Stimulated activated CD8-positive, alpha-beta memory T cell treated with anti-CD3 and anti-CD28 coated beads, Interleukin-15, amount 100 ng/mL, for 24 hours (primary cell): ENCODE measurements at places on chromosomes 1 and 21.

DNA sequence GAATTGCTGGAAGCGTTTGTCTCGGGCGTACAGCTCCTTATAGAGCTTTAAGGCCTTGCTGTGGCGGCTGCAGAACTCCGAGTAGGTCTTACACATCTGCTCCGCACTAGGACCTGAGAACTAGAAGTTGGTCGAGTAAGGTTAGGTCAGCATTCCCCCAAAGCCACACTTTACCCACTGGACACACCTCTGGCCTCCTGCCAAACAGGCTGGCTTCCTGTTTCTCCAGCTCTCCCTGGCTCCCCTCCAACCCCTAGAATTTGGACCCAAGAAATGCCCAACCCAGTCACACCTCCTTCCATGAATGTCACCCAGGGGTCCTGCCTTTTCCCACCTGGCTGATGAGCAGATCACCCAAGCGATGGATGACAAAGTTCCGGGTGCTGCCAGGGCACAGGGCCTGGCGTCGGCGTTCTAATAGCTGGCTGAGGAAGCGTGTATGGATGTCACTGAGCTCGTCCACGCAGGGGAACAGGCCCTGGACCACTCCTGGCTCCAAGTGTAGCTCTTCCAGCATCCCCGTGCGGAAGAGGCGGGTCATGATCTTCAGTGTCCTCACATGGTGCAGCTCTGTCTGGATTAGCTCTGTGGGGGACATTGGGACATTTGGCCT lies 15.6 kb downstream of the ARHGEF2 start:
- DNase-seq = no peak

DNA sequence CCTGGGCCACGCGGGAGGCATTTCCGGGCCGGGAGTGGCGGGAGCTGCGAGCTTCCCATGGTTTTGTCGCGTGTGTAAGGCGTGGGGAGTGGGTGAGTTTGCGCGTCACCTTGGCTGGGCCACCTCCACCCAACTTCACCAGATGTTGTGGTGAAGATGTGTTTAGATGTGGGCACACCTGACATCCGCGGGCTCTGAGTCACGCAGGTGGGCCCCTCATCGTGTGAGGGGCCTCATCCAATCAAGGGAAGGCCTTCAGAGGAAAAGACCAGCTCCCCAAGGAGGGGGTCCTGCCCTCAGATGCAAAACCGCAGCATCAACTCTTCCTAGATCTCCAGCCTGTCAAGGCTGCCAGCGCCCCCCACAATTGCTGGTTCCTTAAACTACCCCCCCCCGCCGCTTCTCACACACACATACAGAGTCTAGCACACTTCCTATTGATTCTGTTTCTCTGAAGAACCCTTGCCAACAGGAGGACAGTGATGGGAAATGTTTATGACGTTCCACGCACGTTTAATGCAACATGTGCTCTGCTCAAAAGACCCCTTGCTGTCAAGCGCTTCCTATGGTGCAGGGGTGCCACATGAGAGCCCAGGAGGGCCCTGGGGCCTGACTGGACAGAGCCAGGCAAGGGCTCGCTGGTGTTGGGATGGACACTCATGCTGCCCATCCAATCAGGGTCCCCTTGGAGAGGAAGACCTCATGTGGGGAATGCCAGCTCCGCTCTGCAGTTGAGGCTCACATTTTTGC lies 11.9 kb downstream of the ACTRT2 start:
- DNase-seq = no peak

- no peak for DNase-seq
Observed at GRCh38 chr1:25107643-25108010, 124.7 kb downstream of the SYF2 start.

- no peak for DNase-seq
Observed at GRCh38 chr1:11730429-11730891, 5.5 kb upstream of the AGTRAP start.

DNA sequence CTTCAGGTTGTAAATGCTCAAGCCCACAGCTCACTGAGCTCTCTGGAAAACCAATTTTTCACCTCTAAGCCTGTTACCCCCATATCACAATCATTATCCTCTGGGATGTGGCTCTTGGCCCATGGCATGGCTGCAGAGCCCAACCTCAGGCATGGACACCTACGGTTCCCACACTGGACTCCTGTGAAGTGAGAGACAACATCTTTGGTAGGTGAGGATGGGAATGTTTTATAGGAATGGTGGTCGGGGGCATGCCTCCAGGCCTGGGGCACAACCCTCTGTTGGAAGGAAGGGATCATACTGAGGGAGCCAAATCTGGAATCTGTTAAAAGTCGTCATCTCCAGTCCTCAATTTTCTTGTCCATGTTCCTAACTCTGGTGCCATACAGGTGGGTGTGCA lies 179.1 kb downstream of the FOXD2 start:
- no peak for DNase-seq

DNA sequence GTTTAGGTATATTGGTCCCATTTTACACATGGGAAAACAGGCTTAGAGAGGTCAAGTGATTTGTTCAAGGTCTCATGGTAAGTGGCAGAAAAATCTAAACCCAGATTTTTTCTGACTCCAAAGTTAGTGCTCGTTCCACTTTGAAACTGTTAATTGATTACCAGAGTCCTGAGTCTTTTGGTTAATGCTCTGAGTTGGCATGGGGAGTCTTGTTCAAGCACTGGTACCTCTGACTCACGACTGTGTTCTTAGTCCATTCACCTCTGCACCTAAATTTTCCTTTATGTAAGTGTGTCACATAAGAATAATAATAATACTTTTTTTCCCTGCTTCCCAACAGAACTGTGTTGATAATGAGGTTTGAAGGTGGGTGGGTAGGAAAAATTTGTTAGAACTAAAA lies 59.3 kb downstream of the VANGL2 start:
- no peak for DNase-seq

DNA sequence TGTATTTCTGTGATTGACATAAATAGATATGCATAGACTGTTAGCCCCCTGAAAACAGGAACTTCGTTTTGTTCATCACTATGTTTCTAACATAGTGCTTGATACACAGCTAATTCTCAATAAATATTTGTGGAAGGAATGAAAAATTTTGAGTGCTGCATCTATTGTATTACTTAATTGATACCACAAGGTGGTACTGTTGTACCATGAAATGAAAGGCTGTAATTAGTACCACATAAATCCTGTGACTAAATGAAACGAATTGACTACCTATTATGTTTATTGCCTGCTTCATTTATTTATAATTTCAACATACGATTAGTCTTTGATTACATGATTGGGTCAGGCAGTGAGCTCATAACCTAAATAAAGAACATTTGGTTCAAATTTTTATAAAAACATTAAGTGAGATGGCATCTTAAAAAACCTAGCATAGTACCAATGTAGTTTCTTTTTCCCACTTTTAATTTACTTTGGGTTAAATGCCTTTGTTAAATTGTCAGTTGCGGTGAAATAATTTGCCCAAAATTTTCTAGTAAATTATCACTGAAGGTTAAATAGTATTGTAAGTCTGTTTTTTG lies 15.0 kb upstream of the TGFB2 start:
- DNase-seq = no peak

GRCh38 chr1:32500387-32501209 lies 35.7 kb downstream of the ZBTB8B start:
- DNase-seq = no peak

- no peak for DNase-seq
Observed at GRCh38 chr1:233865902-233866301, 38.6 kb upstream of the SLC35F3 start.

DNA sequence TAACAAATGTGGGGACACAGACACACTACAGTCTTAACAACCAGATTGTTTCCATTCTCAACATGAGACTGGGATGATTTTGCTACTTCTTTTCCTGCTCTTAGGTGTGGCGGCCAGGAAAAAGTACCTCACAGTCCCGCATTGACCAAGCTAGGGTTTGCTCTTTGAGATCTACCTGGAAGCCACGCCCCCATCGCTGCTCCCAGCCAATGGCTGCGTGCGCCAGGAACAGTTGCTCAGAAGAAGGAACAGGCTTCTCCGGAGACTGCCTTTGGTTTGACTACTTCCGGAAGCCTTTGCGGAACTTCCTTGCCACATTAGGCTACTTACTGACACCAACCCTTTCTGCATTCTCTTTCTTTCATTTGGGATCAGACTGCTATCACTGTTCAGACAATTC lies 44.2 kb upstream of the PLD5 start:
- no peak for DNase-seq

DNA sequence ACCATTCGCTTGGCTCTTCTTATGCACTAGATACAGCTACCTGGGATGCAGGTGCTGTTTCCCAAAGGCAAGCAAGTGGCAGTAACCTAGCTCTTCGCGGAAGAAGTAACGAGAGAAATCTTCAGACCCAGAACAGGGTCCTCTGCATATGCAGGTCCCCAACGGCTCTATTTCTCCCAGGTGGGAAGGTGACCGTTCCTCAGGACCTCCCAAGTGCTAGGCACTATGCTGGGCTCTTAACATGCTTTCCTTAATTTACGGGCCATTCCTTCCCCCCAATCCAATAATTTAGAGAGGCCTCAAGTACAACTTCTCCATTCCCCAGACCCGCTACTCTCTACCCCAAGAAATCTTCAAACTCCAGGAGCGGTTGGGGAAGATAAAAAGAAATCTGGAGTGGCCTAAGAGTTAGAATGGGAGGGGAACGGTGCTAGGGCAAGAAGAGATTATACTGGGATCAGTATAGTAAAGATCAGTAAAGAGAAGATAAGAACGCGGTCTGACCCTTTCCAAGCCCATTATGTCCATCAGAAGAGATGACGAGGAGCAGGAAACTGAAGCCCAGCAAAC lies 410 bp downstream of the TXNDC12 start:
- DNase-seq = no peak

DNA sequence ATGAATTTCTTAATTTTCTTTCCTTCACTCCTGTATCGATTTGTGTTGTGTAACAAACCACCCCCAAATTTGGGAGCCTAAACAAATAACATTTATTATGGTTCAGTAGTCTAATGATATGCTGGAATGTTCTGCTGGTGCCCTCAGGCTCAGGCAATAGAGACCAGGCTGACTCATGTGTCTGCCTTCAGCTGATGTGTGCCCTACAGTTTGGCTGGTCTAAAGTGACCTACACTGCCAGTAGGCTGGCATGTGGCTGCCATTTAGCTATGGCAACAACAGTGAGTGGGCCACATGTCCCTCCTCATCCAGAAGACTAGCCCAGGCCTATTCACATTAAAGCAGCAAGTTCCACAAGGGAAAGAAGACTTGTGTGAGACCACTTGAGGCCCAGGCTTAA lies 115.8 kb downstream of the PTPRC start:
- no peak for DNase-seq

GRCh38 chr1:118504221-118504644 lies 319.2 kb upstream of the SPAG17 start:
- DNase-seq = no peak

DNA sequence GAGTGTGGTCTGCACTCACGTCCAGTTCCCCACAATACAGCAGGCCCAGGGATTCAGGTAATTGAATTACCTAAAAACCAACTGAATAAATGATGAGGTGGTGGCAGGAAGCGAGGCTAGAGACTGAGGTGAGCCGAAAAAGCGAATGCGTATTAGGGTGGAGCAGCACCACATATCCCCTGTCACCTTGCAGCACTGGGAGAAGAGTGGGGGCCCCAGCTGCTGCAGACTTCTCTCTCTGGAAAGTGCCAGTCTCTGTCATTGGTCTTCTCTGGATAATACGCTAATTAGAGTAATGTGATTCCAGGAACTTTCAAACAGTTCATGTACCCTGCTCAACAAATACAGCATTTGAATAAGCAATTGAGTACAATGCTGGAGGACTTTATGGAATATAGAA lies 199.0 kb downstream of the RPS6KC1 start:
- no peak for DNase-seq

- DNase-seq = no peak
Observed at GRCh38 chr21:33691945-33692603, 49.8 kb downstream of the ITSN1 start.

- DNase-seq = no peak
Observed at GRCh38 chr1:39960431-39960958, 5.5 kb downstream of the MFSD2A start.

GRCh38 chr1:18805150-18805879 lies 54.1 kb downstream of the TAS1R2 start:
- no peak for DNase-seq

DNA sequence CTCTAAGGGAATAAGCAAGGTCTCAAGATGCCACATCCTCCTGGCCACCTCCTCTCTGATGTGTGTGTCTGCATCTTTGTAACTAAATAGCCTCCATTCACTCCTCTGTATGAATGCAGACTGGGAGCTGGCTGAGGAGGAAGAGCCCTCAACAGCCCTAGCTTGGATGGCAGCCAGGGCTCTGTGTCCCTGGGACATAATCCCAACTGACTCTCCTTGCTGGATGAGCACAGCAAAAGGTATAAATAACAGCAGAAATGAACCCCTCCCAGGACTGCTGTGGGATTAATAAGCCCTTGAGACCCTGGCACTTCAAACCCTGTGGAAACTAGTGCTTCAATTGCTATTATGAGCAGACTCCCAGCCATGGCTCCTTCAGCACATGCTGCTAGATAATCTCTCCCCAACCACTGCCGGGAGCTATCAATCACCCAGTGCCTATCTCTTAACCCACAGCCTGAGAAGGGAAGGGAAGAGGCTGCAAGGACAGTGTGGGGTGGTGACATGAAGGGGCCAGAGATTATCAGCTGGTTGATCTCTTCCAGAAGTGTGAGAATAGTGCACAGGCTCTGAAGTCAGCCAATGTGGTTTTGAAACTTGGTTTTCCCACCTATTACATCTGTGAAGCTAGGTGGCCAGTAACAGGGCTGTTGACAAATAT lies 152.2 kb downstream of the TNR start:
- no peak for DNase-seq

- DNase-seq = peak; percentile 62
Observed at GRCh38 chr1:24502709-24503058, at the start of gene RCAN3. Gene RCAN3, plus strand, starts transcription at chr1:24502836. Its CDS starts 11,537 bp downstream, at chr1:24514373.

- DNase-seq = no peak
Observed at GRCh38 chr1:2397007-2397679, 5.5 kb downstream of the RER1 start.

DNA sequence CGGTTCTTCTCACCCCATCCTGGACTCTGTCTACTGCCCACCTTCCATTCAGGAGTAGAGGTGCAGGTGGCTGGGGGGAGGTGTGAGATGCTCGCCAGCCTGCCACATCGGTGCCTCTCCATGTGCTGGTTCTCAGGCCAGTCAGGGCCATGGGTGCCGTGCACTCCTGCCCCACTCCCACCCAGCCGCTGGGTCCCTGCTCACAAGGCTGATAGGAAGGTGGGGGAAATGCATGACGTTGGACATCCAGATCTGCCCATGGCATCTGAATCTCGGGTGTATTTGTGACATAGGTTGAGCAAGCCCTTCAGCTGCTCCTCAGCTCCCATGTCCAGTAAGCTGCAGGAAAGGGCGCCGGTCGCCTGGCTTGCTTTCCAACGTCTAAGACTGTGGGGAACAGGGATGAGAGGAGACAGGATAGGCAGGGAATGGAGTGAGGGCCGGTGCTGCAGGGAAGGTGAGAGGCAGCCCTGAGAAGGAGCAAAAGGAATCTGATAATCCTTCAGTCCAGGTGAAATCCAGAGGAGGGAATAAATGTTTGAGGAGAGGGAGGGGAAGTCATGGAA lies 11.8 kb downstream of the S100A7A start:
- DNase-seq = no peak
